ENCODE measurements at places on chromosomes 7 and 10. TPM values are rescaled to one million over a fixed set of nuclear protein-coding genes. Genes with fewer than 3 reads are reported as not detected.
A peak's percentile ranks its signal among the peaks of the same experiment; 100 is the strongest.

Gene OR6V1
- not detected for total RNA-seq

Gene TSPAN13
- 1.3 TPM for total RNA-seq

Gene OR2A12
- total RNA-seq: not detected

Gene OR2A1
- not detected for total RNA-seq

Gene TCTN3
- total RNA-seq: 20.4 TPM

Gene KCND2
- not detected for total RNA-seq

Gene LRGUK
- total RNA-seq: 0.13 TPM

Gene CRYGN
- 0.50 TPM for total RNA-seq

Gene ACSL5
- total RNA-seq: 53.1 TPM

Gene HOXA3
- total RNA-seq: not detected

GRCh38 chr7:108049962-108050361, 47.0 kb upstream of the LAMB1 start:
- H3K4me3 ChIP-seq: no peak overlapping the region
- H3K36me3 ChIP-seq: no peaks in the 10 kb centered on the region
- peak; percentile 40 for DNase-seq
- peaks cover 15% of the 10 kb centered on the region for H3K27me3 ChIP-seq
- H3K4me1 ChIP-seq: peaks cover 3% of the 10 kb centered on the region

- no peak overlapping the region for H3K27ac ChIP-seq
- no peaks in the 10 kb centered on the region for H3K4me1 ChIP-seq
- H3K27me3 ChIP-seq: no peaks in the 10 kb centered on the region
- no peak for DNase-seq
- H3K4me3 ChIP-seq: no peak overlapping the region
Observed at GRCh38 chr10:75492173-75492925, 60.9 kb downstream of the LRMDA start.

DNA sequence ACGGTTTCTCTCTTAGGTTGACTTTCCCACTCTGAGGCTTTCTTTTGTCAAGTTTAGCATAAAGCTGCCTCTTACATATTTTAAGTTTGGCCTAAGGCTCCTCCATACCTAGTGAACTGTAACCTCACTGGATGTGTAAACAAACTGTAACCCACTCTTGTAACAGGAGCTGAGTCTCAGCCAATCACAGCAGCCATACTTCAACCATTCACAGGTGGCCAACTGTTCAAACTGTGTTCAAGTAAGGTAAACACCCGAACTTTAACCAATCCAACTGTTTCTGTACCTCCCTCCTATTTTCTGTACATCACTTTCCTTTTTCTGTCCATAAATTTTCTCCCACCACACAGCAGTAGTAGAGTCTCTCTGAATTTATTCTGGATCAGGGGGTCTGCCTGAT, 7.7 kb upstream of the NRBF2 start:
- H3K4me1 ChIP-seq: no peaks in the 10 kb centered on the region
- H3K36me3 ChIP-seq: no peaks in the 10 kb centered on the region
- H3K27ac ChIP-seq: no peak overlapping the region

GRCh38 chr10:84342584-84342983, 14.2 kb downstream of the CCSER2 start:
- no peak for DNase-seq
- H3K4me3 ChIP-seq: peak overlapping the region; percentile 49
- H3K27me3 ChIP-seq: no peaks in the 10 kb centered on the region
- H3K4me1 ChIP-seq: peaks cover 61% of the 10 kb centered on the region

DNA sequence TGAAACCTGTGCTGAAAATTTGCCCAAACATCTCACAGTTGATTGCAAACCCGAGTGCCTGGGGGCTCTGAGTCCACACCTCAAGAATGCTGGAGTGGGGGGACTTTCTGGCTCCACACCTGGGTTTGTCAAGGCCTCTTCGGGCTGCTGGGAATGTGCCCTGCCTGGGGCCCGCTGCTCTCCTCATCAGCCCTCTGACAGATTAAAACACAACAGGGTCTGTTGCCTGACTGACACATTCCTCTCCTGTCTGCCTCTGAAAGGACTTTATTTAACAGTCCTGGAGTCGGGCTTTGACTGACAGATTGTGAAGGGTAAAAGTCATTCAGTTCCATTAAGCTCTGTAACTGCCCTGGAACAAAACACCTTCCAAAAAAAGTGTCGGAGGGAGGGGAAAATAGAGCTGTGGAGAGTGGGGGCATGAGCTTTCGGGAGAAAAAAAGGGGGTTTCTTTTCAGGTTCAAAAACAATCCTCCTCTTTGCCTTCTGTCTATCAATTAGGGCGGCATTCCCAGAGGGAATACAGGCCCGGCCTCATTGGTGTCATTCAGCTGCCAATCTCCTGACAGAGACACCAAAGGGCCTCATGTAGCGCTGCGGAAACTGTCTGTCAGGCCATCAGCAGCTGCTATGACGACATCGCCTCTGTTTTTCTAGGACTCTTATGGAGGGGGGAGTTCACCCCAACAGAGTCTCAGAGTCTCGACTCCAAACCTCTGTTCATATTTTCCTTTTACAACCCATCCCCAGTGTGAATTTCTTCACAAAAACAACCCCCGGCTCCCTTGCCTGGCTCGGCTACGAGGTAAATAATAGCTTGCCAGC, 398.8 kb upstream of the NFE2L3 start:
- no peak overlapping the region for H3K4me3 ChIP-seq
- no peak for DNase-seq
- no peak overlapping the region for H3K27ac ChIP-seq
- H3K36me3 ChIP-seq: no peaks in the 10 kb centered on the region

- no peaks in the 10 kb centered on the region for H3K36me3 ChIP-seq
- DNase-seq: no peak
- no peaks in the 10 kb centered on the region for H3K27me3 ChIP-seq
- H3K27ac ChIP-seq: no peak overlapping the region
- no peak overlapping the region for H3K4me3 ChIP-seq
- H3K4me1 ChIP-seq: no peaks in the 10 kb centered on the region
Observed at GRCh38 chr7:43937444-43937843, 11.2 kb downstream of the UBE2D4 start.

GRCh38 chr7:102992938-102993717, 80.3 kb downstream of the LRRC17 start:
- no peak for DNase-seq
- H3K4me3 ChIP-seq: no peak overlapping the region
- no peaks in the 10 kb centered on the region for H3K36me3 ChIP-seq
- no peaks in the 10 kb centered on the region for H3K27me3 ChIP-seq

DNA sequence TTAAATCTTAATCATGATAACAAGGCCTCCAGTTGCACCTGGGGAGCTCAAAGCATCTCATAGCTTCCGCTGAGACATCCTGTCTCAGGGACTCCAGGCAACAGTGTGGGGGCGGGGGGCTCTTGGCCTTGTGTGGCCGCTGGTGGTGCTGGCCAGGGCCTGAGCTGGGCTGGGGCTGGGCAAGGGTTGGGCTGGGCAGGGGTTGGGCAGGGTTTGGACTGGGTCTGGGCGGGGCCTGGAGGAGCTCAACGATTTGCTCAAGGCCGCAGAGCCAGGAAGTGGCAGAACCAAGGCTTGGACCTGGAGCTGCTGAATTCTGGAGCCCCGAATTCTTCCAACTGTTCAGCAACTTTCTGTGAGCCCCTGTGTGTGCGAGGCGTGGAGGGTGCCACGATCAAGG, 37.9 kb upstream of the PSMG3 start:
- no peak for DNase-seq
- H3K36me3 ChIP-seq: no peaks in the 10 kb centered on the region
- H3K4me3 ChIP-seq: no peak overlapping the region
- H3K27me3 ChIP-seq: peaks cover 6% of the 10 kb centered on the region
- no peaks in the 10 kb centered on the region for H3K4me1 ChIP-seq

DNA sequence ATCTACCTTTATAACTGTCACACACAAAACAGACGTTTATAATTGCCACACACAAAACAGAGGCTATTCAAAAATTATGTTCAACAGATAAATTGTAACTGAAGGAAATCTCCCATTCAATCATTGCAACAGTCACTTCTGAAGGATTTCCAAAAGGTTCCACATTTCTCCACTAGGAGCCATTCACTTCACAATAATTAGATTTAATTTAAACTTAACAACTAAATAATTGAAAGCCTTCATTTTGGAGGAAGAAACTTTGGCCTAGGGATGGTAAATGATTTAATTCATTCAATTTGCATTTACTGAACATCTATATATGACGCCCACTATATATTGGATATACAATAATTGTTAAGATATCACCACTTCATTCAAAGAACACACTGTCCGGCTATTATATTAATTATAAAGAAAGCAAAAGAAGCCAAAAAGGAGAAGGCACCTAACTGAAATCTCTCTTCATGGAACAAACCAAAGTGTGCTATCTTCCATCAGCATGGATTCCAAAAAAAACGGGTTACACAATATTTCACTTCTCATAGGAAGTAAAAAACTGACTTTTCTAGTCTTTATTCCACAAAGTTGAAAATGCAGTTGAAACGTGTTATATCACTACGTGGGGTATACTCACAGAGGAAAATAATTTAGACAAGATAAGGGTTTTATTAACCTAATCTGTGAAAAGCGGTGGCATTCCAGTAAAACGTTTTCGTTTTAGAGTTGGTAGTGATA, 1.7 kb downstream of the ATAD1 start:
- peaks cover 34% of the 10 kb centered on the region for H3K4me1 ChIP-seq
- H3K36me3 ChIP-seq: peaks cover 33% of the 10 kb centered on the region
- H3K27ac ChIP-seq: peak overlapping the region; percentile 97

DNA sequence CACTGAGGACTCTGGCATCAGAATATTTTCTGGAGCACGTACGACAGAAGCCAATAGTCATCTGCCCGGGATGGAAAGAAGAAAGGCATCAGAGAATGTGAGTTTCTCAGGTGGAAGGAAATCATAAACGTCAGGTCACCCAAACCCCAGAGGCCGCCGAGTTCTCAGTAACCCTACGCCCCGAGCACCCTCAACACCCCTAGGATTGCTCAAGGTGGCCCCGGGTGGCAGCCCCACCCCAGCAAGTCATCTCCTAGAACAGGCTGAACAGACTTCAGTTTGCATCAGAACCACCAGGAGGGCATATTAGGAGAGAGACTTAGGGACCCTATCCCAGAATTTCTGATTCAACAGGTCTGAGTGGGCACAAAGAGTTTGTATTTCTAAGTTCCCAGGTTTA, 117.6 kb downstream of the TNS3 start:
- H3K4me1 ChIP-seq: no peaks in the 10 kb centered on the region
- no peak overlapping the region for H3K27ac ChIP-seq
- no peak for DNase-seq

DNA sequence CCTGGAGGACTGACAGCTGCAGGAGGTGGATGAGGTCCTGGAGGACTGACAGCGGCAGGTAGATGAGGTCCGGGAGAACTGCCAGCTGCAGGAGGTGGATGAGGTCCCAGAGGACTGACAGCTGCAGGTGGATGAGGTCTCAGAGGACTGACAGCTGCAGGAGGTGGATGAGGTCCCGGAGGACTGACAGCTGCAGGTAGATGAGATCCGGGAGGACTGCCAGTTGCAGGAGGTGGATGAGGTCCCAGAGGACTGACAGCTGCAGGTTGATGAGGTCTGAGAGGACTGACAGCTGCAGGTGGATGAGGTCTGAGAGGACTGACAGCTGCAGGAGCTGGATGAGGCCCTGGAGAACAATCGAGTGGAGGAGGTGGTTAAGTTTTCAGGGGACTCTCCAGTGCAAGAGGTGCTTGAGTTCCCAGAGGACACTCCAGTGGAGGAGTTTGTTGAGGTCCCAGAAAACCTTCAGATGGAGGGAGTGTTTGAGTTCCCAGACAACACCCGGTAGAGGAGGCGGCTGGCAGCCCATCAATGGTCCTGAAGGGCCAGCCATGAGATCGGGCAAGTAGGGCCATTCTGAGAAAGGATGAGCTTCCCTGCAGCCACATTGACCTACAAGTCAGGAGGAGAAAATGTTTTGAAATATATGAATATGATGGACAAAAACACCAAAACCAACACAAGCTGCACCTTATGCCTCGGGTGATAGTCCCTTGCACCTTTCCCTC, 4.7 kb upstream of the EIF5AL1 start:
- no peak for DNase-seq
- H3K4me1 ChIP-seq: peaks cover 14% of the 10 kb centered on the region
- no peak overlapping the region for H3K4me3 ChIP-seq
- H3K36me3 ChIP-seq: no peaks in the 10 kb centered on the region
- H3K27ac ChIP-seq: no peak overlapping the region

- peaks cover 96% of the 10 kb centered on the region for H3K36me3 ChIP-seq
- H3K27ac ChIP-seq: peak overlapping the region; percentile 90
- peaks cover 76% of the 10 kb centered on the region for H3K4me1 ChIP-seq
- DNase-seq: no peak
Observed at GRCh38 chr7:150742286-150742968, 5.2 kb downstream of the GIMAP5 start.

DNA sequence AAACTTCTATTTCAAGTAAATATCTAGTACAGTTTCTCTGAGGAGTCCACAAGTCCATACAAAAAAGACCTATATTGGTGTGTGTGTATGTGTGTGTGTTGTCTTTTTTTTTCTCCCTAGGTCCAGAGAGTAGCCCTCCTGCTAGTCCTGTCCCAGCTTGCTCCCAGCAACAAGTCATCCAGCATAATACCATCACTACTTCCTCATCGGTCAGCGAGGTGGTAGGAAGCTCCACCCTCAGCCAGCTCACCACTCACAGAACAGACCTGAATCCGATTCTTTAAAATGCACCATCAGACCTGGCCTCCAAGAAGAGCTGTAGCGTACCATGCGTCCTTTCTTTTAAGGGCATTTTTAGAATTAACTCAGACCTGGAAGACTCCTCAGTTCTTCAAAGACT, 139.1 kb downstream of the TRIL start:
- no peak overlapping the region for H3K4me3 ChIP-seq
- no peaks in the 10 kb centered on the region for H3K36me3 ChIP-seq
- H3K27me3 ChIP-seq: peaks cover 14% of the 10 kb centered on the region
- no peak overlapping the region for H3K27ac ChIP-seq

- DNase-seq: no peak
- H3K4me3 ChIP-seq: no peak overlapping the region
- no peak overlapping the region for H3K27ac ChIP-seq
- peaks cover 13% of the 10 kb centered on the region for H3K4me1 ChIP-seq
Observed at GRCh38 chr10:128174581-128175559, 48.6 kb upstream of the MKI67 start.

- H3K27me3 ChIP-seq: no peaks in the 10 kb centered on the region
- no peaks in the 10 kb centered on the region for H3K36me3 ChIP-seq
- H3K27ac ChIP-seq: no peak overlapping the region
- no peaks in the 10 kb centered on the region for H3K4me1 ChIP-seq
- no peak overlapping the region for H3K4me3 ChIP-seq
- DNase-seq: no peak
Observed at GRCh38 chr10:108653531-108653930, 1269.8 kb downstream of the XPNPEP1 start.

DNA sequence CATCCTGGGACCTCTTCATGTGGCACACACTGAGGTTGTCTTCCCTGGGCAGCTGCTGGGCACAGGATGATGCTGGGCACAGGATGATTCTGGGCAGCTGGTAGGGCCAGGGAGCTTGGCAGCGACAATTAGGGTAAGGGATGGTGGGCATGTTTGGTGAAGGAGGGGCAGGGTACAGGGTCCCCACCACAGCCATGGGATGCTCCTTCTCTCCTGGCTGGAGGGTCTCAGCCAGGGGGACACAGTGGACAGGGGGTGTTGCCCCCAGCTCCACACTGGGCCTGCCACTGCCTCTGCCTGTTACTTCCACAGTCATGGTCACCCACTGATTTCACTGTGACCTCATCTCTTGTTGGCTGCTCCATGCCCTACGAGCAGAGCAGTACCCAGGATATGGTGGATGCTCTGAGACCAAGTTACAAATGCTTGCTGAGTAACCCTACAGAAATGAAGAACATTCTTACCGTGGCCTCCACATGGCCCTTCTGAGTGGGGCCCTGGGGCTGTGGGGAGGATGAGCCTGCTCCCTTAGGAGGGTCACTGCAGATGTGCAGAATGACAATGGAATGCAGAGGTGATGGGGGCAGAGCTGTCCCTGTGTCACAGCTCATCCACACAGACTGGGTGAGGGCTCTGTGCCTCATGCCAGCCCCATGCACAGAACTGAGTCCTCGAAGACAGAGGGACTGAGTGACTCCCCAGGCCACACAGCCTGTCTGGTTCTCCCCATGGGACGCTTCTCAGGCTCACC, 28.4 kb upstream of the RET start:
- H3K27ac ChIP-seq: no peak overlapping the region
- no peaks in the 10 kb centered on the region for H3K36me3 ChIP-seq
- peaks cover 18% of the 10 kb centered on the region for H3K27me3 ChIP-seq
- no peak for DNase-seq
- no peak overlapping the region for H3K4me3 ChIP-seq

Data from activated CD8-positive, alpha-beta T cell treated with anti-CD3 and anti-CD28 coated beads, Interleukin-2, amount 10 ng/mL, durations not matched to agents 7 days and 5 days (primary cell).